Osteocyte (in vitro differentiated cells): ENCODE measurements at places on chromosomes 13 and 19. TPM values are rescaled to one million over a fixed set of nuclear protein-coding genes. Genes with fewer than 3 reads are reported as not detected.

- peaks cover 29% of the 10 kb centered on the region for H3K36me3 ChIP-seq
- peak overlapping the region; percentile 61 for H3K27ac ChIP-seq
- peaks cover 24% of the 10 kb centered on the region for H3K4me1 ChIP-seq
- no peaks in the 10 kb centered on the region for H3K27me3 ChIP-seq
- H3K4me3 ChIP-seq, result no peak overlapping the region
These were observed 43.0 kb downstream of the METTL21C start for GRCh38 chr13:102651892-102652291.

DNA sequence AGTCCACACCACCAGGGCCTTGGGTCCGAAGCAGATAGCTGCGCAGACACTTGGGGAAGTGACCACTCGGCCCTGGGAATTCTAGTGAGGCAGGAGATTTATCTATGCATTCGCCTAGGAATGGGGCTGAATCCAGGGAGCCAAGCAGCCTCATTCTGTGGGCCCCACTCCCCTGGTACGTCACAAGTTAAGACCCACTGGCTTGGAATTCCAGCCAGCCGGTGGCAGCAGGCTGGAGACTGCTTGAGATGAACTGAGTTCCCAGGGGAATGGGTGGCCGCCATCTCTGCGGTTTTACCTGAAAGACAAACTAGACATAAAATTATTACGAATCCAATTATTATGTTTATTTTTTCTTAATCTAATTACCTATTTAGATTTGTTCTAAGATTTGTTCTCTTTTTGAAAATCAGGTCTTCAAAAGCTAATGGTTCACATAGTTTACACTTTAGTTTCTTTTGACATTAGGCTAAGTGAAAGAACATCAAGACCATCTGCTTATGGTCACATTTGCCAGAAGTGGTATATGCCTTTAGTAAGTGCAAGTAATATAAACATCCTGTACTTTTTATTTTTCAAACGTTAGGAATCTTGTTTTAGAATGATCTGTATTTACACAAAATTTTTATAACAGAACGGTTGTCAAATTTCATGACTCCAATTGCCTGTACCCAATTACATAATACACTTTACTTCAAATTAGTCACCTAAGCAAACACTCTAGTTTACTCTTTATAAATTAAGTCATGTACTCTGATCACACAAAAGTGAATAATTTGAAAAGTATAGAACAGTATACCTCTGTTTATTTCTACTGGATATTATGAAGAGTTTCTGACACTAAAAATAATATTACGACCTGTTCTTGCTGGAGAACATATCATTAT is 74.4 kb downstream of the SLITRK6 start:
- no peak for DNase-seq
- H3K36me3 ChIP-seq, result peaks cover 2% of the 10 kb centered on the region
- H3K27ac ChIP-seq, result no peak overlapping the region
- peaks cover 15% of the 10 kb centered on the region for H3K4me1 ChIP-seq
- H3K27me3 ChIP-seq, result no peaks in the 10 kb centered on the region
- no peak overlapping the region for H3K4me3 ChIP-seq

- H3K27ac ChIP-seq, result no peak overlapping the region
- peak; percentile 27 for DNase-seq
- H3K36me3 ChIP-seq, result no peaks in the 10 kb centered on the region
These were observed 46.9 kb downstream of the TEX29 start for GRCh38 chr13:111367340-111367739.

- H3K36me3 ChIP-seq, result peaks cover 9% of the 10 kb centered on the region
- H3K4me1 ChIP-seq, result peaks cover 12% of the 10 kb centered on the region
- DNase-seq, result no peak
- no peaks in the 10 kb centered on the region for H3K27me3 ChIP-seq
- H3K27ac ChIP-seq, result no peak overlapping the region
These were observed 17.4 kb downstream of the FNDC3A start for GRCh38 chr13:48993150-48993549.

The SLC7A9 gene
- 0.37 and 0.78 TPM in 2 replicates for total RNA-seq

DNA sequence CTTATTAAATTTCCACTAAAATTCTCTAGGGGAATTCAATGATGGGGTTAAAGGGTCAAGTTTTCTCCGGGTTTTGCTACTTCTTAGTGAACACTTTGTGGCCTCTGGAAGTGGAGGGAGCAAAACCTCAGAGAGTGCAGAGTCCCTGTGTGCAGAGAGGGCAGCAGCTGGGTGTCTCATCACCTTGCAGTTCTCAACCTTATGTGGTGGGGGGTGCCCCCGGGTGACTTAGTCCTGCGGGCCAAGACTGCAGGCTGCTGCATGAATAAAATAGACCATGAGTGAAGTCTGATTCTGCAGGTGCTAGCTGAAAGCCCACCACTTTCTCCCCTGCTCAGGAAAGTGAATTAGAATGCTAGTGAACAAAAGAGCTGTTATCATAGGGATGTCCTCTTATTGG is 191.6 kb downstream of the DLEU7 start:
- H3K4me1 ChIP-seq, result peaks cover 9% of the 10 kb centered on the region
- H3K36me3 ChIP-seq, result no peaks in the 10 kb centered on the region
- no peak for DNase-seq
- H3K4me3 ChIP-seq, result no peak overlapping the region
- peaks cover 16% of the 10 kb centered on the region for H3K27me3 ChIP-seq

DNA sequence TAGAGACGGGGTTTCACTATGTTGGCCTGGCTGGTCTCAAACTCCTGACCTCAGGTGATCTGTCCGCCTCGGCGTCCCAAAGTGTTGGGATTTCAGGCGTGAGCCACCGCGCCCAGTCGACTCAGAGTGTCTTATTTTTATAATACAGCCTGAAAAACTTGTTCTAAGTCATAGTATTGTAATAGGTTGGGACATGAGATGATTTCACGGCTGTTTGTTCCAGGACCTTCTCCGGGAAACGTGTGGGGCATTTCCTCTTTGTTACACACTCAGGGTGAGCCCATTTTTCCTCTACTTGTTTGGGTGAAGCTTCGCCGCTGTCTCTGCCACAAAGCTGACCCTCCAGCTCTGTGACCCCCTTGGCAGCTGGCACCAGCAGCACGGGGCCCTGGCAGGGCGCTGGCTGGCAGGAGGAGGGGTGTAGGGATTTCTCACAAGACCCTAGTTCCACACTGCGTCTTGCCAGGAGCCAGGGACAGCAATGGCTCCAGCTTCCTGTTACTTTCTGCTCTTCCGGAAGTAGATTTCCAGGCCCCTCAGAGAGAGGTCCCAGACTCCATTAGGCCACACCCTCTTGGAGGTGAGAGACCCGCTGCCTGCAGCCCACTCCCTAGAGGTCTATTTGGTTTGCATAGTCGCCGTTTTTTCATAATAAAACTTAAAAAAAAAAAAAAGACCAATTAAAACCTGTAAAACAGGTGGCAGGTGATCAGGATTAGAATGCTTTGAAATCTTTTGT is 15.6 kb downstream of the FGF21 start:
- no peak for DNase-seq
- no peak overlapping the region for H3K27ac ChIP-seq

DNA sequence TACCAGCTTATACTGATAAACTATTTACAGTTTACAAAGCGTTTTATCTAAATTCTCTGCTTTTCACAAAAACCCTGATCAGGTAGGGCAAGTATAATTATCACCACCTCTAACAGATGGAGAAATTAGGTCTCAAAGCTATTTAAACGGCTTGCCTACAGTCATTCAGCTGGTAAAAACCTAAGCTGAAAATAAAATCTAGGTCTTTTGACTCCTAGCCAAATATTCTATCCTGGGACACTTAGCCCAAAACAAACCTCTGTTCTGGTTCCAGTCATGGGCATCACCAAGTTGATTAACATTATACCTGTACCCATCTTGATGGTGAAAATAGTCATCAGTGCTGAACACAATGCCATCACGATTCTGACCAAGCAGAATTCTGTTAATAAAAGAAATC is 11.4 kb downstream of the N4BP2L2 start:
- H3K27me3 ChIP-seq, result no peaks in the 10 kb centered on the region
- peaks cover 25% of the 10 kb centered on the region for H3K36me3 ChIP-seq
- H3K4me1 ChIP-seq, result peaks cover 50% of the 10 kb centered on the region

DNA sequence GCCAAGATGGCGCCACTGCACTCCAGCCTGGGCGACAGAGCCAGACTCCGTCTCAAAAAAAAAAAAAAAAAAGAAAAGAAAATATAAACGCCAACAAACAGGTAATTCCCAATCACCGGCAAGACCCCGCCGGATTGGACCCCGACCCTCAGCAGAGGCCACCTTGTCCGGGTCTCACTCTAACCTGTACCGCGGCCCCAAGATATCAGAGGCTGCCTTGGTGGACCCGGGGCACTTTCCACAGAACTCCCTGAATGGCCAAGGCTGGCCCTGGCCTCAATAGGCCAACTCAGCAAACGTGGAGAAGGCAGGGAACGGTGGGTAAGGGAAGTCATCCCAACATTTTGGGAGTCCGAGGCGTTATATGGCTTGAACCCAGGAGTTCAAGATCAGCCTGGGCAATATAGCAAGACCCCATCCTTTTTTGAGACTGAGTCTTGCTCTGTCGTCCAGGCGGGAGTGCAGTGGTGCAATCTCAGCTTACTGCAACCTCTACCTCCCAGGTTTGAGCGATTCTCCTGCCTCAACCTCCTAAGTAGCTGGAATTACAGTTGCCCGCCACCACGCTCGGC is 27.8 kb downstream of the MAN2B1 start:
- no peaks in the 10 kb centered on the region for H3K27me3 ChIP-seq
- H3K4me1 ChIP-seq, result peaks cover 6% of the 10 kb centered on the region
- H3K4me3 ChIP-seq, result no peak overlapping the region
- peaks cover 6% of the 10 kb centered on the region for H3K36me3 ChIP-seq
- H3K27ac ChIP-seq, result no peak overlapping the region
- DNase-seq, result no peak

The CD22 gene
- total RNA-seq, result not detected in 2 replicates

The ZNF560 gene
- total RNA-seq, result not detected in 2 replicates

- H3K4me3 ChIP-seq, result no peak overlapping the region
- H3K27ac ChIP-seq, result no peak overlapping the region
- H3K36me3 ChIP-seq, result peaks cover 19% of the 10 kb centered on the region
- peaks cover 17% of the 10 kb centered on the region for H3K4me1 ChIP-seq
- H3K27me3 ChIP-seq, result no peaks in the 10 kb centered on the region
These were observed 45.3 kb downstream of the KLF2 start for GRCh38 chr19:16369664-16370576.

The ZNF98 gene
- not detected in 2 replicates for total RNA-seq

GRCh38 chr13:50124536-50125303 is 109.5 kb downstream of the KCNRG start:
- peaks cover 52% of the 10 kb centered on the region for H3K4me1 ChIP-seq
- peak; percentile 97 for DNase-seq
- peaks cover 8% of the 10 kb centered on the region for H3K36me3 ChIP-seq
- H3K4me3 ChIP-seq, result peak overlapping the region; percentile 81
- peak overlapping the region; percentile 90 for H3K27ac ChIP-seq

The ADGRE3 gene
- total RNA-seq, result not detected in 2 replicates

DNA sequence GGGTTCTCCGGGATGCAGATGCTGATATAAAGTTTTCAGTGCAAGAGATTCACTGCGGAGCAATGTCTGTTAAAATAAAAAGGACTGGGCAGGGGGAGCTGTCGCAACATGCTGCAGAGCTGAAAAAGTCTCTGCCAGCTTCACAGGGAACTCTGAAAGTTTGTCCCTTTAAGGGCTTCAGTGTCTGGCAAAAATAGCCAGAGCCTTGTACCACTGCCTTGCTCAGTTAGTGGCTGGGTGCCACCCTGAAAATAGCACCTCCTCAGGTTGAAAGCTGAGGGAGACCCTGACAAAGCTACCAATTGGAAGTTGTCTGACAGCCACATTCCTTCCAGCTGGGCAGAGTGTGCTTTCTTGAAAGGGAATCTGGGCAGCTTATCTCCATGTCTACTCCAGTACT is 3.0 kb upstream of the NDFIP2 start:
- no peaks in the 10 kb centered on the region for H3K36me3 ChIP-seq
- no peak overlapping the region for H3K27ac ChIP-seq
- no peak overlapping the region for H3K4me3 ChIP-seq
- H3K4me1 ChIP-seq, result peaks cover 10% of the 10 kb centered on the region
- no peak for DNase-seq
- H3K27me3 ChIP-seq, result peaks cover 46% of the 10 kb centered on the region

GRCh38 chr13:51895906-51896888 is 34.4 kb downstream of the CCDC70 start:
- no peak overlapping the region for H3K27ac ChIP-seq
- peaks cover 1% of the 10 kb centered on the region for H3K4me1 ChIP-seq
- H3K4me3 ChIP-seq, result no peak overlapping the region
- peaks cover 32% of the 10 kb centered on the region for H3K27me3 ChIP-seq
- DNase-seq, result no peak

DNA sequence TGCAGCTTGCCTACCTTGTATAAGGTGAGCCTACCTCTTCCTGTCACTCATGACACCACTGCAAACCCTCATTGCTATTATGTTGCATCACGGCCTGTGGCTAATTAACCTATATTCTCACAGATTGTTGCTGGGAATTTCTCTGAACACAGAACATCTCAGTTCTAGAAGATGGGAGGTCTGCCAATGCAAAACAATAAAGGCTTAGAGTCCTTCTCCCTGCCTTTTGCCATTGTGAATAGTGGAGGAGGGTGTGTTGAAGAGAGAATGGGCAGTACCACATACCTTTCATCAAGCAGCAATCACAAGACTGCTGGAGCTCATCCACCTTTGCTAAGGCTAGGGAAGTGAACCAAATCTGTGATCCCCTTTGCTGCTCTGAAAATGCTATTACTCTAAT is 34.4 kb downstream of the WDFY2 start:
- peaks cover 66% of the 10 kb centered on the region for H3K4me1 ChIP-seq
- no peaks in the 10 kb centered on the region for H3K27me3 ChIP-seq
- H3K27ac ChIP-seq, result peak overlapping the region; percentile 81
- no peak overlapping the region for H3K4me3 ChIP-seq
- no peak for DNase-seq

DNA sequence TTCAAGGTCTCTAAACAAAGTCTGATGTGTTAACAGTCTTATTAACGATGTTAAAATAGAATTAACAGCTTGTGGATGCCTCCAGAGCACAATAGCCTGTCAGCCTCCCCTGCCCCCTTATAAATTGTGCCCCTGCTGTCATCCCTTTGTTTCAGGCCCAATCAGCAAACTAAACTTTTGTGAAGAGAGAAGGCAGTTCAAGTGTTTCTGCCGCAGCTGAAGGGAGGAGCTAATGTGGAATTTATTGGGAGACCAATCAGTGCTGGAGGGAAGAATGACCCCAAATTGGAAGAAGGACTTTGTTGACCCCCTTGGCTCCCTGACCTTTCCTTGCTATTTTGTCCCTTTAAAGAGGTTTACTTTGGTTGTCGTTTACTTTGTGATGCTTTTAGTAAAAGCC is 160.5 kb downstream of the TM9SF2 start:
- H3K36me3 ChIP-seq, result no peaks in the 10 kb centered on the region
- no peak for DNase-seq
- peaks cover 33% of the 10 kb centered on the region for H3K4me1 ChIP-seq
- H3K4me3 ChIP-seq, result no peak overlapping the region

DNA sequence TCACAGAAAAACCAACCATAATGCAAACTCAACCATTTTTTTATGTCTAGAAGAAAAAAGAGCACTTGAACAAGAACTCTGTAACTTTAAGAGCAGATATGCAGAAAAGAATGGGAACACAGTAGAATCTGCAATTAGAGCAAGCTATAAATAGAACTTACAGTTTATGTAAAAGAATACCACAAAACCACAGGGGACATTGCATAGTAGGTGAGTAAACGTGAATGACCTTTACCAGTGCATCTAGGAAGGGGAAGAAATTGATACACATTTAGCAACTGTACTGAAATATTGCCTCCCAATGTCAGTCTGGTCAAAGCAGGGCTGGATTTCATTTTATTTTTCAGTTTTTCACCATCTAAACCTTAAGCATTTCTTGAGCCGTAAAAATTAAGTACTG is 242.2 kb upstream of the EDNRB start:
- no peak overlapping the region for H3K27ac ChIP-seq
- no peak for DNase-seq
- H3K4me3 ChIP-seq, result no peak overlapping the region

- H3K4me1 ChIP-seq, result no peaks in the 10 kb centered on the region
- H3K36me3 ChIP-seq, result no peaks in the 10 kb centered on the region
- DNase-seq, result no peak
- no peak overlapping the region for H3K4me3 ChIP-seq
- H3K27me3 ChIP-seq, result no peaks in the 10 kb centered on the region
- no peak overlapping the region for H3K27ac ChIP-seq
These were observed 1.6 kb upstream of the DENND1C start for GRCh38 chr19:6483235-6483634.
